ENCODE measurements at places on chromosomes 11 and 22.

- no peak for DNase-seq
Observed at GRCh38 chr11:64429970-64430369, 71.0 kb downstream of the RPS6KA4 start.

DNA sequence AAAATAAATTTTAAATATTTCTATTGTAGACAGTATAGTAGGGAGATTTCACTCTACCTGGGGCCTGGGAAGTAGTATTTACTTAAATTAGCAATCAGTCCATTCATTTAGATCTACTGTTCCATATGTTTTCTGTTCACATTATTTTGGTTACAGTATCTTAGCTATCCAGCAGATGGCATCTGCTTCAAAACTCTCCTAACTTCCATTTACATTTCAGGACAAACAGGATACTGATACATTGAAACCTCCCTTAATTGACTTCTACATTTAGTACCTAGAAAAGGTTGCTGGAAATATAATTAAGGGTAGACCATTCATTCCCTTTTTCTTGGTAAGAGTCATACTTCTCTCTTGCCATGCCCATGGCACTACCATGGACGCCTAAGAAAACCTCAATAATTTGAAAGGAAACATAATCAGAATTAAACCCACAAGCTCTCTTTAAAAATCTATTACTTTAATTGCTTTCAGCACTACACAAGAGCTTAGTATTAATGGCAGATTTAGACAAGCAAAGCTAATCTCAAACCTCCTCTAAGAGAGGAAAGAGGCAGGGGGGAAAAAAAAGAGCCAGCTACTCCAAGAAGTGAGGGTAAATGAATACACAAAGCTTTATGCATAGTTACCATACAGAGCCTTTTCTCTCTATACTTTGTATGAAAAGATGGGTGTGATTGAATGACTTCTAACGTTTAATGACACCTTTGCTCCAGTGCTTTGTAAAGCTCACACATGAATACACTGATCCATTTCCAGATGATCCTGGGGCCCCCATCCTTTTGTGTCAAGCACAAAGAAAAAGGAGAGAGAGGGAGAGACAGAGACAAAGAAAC, 131.2 kb upstream of the MTMR2 start:
- DNase-seq, result no peak

- DNase-seq, result no peak
Observed at GRCh38 chr22:47230741-47231140, 468.3 kb downstream of the TBC1D22A start.

DNA sequence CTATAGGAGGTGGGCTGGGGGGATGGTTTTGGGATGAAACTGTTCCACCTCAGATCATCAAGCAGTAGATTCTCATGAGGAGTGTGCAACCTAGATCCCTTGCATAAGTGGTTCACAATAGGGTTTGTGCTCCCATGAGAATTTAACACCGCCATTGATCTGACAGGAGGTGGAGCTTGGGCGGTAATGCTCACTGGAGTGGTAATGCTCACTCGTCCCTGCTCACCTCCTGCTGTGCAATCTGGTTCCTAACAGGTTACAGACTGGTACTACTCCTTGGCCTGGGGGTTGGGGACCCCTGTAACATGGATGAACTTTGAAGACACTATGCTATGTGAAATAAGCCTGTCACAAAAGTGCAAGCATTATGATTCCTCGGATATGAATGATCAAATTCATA, 87.0 kb upstream of the CLNS1A start:
- DNase-seq, result no peak

DNA sequence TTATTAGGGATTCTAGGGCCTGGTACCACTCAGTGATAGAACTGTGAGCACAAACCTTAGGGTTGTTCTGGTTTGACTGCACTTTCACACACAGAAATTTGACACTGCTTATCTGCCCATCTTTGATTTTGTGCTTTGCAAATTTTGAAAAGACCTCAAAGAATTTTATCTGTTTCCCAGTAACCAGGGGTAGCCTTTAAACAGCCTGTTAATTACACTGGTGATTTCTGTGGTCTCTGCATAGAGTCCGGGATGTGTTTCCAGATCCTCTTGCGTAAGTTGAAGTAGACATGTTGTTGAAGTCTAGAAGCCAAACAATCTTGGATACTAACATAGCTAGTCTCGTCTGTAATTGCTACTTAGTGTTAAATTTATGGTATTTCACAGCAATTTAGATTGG, 75.3 kb downstream of the C22orf31 start:
- DNase-seq, result no peak

GRCh38 chr11:32069361-32070058, 21.4 kb upstream of the RCN1 start:
- DNase-seq, result no peak

GRCh38 chr11:131851964-131852755, 481.7 kb downstream of the NTM start:
- DNase-seq, result no peak

GRCh38 chr11:76314741-76315090, 66.2 kb downstream of the THAP12 start:
- DNase-seq, result no peak

GRCh38 chr11:88521799-88522201, 184.3 kb upstream of the CTSC start:
- no peak for DNase-seq

DNA sequence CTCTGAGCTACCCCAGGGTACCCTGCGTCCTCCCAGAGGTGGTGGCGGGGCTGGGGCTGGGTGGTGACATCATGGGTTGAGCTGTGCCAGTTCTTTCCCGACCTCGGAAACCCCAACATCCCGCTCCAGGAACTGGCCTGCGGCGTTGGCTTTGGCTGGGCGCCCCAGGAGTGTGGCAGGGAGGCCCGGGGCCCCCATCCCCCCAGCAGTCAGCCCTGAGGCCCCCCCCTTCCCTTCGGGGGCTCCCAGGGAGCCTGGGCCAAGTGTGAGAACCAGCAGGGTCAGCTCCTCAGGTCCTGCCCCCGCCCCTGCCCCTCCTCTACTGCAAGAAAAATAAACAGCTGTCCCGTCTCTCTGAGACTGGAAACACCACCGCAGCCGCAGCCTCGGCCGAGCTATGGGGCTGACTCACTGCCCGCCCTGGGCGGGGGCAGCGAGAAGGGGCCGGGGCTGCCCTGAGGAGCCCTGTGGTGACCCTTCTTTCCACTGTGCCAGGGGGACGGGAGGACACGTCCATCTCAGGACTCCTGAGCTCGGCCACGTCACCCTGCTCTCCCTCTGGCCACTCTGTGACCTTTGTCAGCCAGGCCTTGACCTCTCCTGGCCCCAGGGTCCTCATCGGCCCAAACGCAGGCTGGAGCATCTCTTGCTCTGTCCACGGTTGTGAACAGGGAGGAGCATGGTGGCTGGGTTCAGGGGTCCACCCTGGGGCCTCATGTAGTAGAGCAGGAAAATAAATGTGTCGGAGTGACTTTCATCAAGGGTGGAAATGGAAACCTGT, 73.4 kb downstream of the WNT7B start:
- no peak for DNase-seq

DNA sequence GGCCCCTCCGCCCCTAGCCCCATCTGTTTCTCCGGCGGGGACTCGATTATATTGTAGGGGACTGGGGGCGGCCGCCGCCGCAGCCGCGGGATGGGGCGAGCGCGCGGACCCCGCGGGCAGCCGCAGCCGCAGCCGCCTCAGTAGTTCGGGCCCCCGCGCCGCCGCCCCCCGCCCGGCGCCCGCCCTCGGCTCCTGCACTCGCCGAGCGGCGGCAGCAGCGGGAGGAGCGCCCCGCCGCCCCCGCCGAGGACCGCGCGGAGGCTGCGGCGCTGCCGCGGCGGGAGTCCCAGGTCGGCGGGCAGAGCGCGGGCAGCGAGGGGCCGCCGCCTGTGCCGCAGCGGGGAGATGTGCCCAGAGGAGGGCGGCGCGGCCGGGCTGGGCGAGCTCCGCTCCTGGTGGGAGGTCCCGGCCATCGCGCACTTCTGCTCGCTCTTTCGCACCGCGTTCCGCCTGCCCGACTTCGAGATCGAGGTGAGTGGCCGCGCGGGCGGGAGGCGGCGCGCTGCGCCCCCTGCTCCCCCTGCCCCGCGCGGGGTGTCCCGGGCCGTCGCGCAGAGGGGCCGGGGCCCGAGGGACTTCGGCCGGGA, at the start of gene CECR2:
TSS of gene CECR2 (plus strand) at position 22 of the 587 bp plus-strand sequence. CDS start at position 346, 324 bp downstream.
- DNase-seq, result peak; percentile 57

DNA sequence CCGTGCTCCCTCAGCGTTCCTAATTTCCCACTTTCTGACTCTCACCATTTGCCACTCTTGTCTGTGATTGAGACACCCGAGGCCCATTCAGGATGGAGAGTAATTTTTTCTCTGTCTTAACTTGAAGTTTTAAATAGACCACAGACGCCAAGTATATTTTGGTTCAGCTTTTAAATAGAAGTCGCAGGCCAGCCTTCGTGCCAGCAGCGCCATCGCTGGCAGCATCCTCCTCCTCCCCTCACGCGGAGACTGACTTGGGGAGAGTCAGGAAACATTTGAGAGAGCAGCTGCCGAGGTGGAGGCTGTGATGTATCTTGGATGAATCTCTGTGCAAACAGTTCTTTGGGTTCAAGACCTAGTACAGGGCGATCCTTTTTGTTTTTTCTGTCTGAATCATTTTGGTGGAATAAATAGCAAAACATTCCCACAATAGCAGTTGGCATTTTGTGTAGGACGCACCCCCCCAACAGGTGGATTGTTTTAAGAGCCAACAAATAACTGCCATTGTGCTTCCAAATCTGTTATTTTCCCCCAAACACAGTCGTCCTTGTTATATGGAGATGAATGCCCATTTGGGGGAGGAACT, 889 bp upstream of the DMC1 start:
- no peak for DNase-seq

DNA sequence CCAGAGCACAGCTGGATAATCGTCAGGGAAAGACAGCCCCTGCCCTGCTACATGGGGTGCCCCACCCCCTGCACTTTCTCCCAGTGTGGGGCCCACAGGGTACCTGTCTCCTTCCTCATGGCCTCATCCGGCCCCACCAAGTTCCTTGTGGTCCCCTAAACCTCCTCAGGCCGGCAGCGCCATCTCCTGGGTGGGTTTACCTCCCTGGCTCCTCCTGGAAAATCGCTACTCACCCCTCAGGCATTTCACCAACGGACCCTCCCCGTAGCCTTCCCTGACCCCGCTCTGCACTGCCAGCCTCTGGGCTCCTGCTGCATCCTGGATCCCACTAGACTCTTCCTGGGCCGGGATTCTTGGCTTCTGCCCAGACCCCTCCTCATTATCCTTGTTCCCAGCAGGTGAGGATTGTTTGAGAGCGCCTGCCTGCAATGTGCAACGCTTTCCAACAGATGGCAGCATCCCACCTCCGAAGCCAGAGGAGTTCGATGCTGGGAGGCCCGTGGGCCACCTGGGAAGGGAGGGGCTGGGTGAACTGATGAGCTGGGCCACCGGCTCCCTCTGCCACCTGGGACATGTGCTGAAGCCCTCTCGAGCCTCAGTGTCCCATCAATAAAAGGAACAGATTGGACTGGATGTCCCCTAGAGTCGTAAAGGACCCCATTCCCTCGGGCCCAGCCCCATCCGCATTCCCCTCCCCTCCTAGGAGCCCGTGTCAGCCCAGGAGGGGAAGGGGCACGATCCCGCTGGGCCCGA, 44.2 kb upstream of the TTLL12 start:
- DNase-seq, result no peak

- no peak for DNase-seq
Observed at GRCh38 chr22:40028098-40028425, 33.3 kb downstream of the FAM83F start.

Measured in NCI-H1092 (cell line).